Stimulated activated CD4-positive, alpha-beta T cell treated with anti-CD3 and anti-CD28 coated beads, Interleukin-4, amount 100 ng/mL, for 24 hours (primary cell): ENCODE measurements at places on chromosomes 2 and 18.

GRCh38 chr2:166180951-166181812 is 53.4 kb upstream of the SCN1A start:
- peak; percentile 6 for DNase-seq

GRCh38 chr2:150742094-150742493 is 254.6 kb upstream of the RND3 start:
- DNase-seq: no peak

DNA sequence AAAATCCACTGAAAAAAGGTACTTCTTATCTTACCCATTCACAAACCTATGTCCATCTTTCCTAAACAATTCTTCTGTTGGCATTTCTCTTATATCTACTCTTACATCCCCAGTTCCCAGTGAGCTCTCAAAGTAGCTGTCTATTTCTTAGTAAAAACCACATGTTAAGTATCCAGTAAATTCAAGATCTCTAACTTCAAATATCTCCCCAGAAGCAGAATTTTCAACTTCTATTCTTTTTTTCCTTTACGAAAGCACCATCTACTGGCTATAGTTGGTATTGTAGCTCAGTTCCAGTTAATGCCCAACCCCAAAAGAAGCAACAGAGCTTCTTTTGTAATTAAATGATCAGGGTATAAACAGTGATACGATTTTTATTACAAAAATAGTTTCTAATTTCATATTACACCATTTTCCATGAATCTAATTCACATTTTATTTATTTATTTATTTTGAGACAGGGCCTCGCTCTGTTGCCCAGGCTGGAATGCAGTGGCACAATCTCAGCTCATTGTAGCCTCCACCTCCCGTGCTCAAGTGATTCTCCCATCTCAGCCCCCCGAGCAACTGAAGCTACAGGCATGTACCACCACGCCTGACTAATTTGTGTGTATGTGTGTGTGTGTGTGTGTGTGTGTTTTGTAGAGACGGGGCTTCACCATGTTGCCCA is 28.5 kb downstream of the HRH4 start:
- peak; percentile 13 for DNase-seq

GRCh38 chr18:60508108-60508507 is 135.5 kb upstream of the MC4R start:
- no peak for DNase-seq

DNA sequence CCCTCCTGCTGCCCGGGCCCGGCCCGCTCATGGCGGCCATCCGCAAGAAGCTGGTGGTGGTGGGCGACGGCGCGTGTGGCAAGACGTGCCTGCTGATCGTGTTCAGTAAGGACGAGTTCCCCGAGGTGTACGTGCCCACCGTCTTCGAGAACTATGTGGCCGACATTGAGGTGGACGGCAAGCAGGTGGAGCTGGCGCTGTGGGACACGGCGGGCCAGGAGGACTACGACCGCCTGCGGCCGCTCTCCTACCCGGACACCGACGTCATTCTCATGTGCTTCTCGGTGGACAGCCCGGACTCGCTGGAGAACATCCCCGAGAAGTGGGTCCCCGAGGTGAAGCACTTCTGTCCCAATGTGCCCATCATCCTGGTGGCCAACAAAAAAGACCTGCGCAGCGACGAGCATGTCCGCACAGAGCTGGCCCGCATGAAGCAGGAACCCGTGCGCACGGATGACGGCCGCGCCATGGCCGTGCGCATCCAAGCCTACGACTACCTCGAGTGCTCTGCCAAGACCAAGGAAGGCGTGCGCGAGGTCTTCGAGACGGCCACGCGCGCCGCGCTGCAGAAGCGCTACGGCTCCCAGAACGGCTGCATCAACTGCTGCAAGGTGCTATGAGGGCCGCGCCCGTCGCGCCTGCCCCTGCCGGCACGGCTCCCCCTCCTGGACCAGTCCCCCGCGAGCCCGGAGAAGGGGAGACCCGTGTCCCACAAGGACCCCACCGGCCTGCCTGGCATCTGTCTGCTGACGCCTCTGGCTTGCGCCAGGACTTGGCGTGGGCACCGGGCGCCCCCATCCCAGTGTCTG is 767 bp downstream of the RHOB start:
- DNase-seq: peak; percentile 20

GRCh38 chr18:34548120-34548972 is 161.8 kb upstream of the DTNA start:
- DNase-seq: no peak

- no peak for DNase-seq
Measured at GRCh38 chr2:155727187-155727895, 605.2 kb downstream of the NR4A2 start.

DNA sequence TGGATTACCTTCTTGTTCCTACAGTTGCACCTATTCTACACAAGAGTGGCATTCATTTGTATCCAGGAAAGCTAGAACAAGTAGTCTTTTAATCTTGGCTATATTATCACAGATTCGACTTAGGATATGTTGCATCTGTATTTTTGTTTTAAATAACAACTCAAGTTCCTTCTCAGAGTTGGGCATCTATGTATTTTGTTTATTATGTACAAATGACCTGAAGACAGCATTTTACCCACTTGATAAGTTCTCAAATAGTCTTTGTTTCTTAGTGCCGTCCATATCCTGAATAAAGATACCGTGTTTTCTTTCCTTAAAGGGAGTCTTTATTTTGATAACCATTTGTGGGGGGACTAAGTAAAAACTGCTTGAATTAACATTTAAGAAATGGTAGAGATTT is 2.9 kb downstream of the ITPRID2 start:
- no peak for DNase-seq

- DNase-seq: no peak
Measured at GRCh38 chr2:82344670-82345069, 2040.1 kb upstream of the LRRTM1 start.

- DNase-seq: no peak
Measured at GRCh38 chr2:134783912-134784311, 54.5 kb upstream of the ACMSD start.

DNA sequence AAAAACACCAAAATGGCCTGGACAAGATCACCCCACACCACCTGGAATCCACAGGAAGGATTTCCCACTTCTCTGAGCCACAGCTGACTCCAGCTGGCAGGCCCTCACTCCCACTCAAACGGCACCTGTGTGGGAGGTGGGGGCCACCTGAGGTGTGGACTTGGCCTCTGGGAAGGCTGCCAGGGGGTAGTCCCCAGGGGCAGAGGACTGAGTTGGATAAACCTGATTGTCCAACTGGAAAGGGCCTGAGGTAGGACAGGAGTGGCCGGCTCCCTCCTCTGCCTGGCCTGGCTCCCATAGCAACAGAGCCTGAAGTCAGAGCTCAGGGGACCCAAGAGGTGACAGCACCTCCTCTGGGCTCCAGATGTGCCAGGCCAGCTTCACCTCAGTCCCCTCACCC is 300.2 kb downstream of the CELF4 start:
- no peak for DNase-seq

- no peak for DNase-seq
Measured at GRCh38 chr2:96341641-96342040, 6.1 kb downstream of the NCAPH start.

GRCh38 chr2:86238354-86238753 is 39.1 kb downstream of the MRPL35 start:
- DNase-seq: peak; percentile 62

DNA sequence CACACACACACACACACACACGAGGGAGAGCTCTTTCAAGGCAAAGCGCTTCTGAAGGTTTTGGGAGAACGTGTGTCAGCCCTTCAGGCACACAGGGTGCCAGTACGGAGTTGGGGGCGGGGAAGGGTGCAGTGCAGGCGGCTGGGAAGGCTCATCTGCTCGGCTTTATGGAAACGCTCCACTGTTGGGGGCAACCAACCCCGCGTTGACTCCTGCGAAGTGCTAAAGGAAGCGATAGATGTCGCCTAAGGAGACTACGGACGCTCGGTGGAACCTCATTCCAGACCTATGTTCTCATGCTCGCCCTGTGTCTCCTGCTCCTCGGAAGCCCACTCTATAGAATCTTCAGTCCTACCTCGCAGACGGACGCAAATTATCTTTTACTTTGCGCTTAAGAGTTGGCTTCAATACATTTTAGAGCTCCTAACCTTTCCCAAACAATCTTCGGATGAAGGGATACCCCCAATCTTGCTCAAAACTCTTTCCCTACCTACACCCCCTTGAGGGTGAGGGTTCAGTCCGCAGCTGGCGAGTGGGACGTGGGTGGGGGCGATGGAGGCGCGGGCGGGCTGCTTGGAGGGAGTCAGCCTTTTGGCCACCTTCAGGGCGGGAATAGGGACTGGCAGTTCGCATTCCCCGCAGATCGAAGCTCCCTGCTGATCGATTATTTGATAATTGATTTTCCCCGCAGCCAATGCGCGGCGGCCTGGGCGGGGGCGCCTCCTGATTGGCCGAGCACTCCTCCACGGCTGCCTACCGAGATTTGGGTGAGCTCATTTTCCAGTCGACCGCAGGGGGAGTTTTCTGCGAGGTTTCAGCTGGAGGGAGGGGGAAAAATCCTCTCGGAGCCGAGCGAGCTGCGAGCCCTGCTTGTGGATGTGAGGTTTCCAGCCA is 1.9 kb upstream of the MEIS1 start:
- DNase-seq: no peak

GRCh38 chr2:63055226-63056106 is 4.8 kb downstream of the OTX1 start:
- DNase-seq: no peak

GRCh38 chr18:2471523-2471922 is 99.8 kb downstream of the METTL4 start:
- DNase-seq: no peak

- no peak for DNase-seq
Measured at GRCh38 chr2:156320486-156321098, 11.9 kb downstream of the NR4A2 start.

DNA sequence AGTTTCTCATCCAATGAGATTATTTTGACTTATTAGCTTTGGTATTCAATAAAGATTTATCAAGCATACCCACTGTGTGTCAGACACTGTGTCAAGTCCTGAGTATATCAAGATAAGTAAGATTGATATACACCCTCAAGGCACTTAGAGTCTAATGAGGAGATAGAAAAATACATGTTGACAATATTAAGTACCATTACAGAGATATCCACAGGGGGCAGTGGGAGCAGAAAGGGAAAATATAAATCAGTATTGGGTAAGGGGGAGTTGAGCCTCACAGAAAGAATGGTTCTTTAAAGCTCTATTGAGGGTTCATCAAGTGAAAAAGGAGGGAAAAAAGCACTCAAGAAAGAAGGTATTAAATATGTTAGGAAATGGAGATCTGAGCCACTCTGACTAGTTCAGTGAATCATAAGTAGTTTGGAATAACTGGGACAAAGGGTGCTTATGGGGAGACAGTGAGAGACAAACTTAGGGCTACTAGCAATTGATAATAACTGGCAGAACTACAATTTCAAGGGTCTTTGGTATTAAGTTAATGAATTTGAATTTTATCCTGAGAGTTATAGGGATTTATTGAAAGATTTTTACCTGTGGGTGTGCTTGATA is 45.5 kb upstream of the SLC8A1 start:
- no peak for DNase-seq

GRCh38 chr18:63258749-63259566 is 60.6 kb downstream of the BCL2 start:
- DNase-seq: no peak

DNA sequence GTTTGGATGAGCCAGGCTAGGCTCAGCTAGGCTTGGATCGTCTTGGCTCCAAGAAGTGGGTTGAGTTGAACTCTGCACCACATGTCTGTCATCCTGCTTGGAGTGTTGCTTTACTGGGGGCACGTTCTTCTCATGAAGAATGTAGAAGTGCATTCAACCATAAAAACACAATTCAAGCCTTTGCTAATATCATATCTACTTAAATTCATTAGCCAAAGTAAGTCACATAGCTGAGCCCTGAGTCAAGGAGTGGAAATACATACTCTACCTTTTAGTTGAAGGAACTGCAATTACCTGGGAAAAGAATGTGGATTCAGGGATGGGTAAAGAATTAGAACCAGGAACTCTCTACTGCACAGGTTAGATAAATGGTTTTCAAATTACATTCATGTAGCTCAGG is 360.4 kb upstream of the KCNH7 start:
- DNase-seq: no peak

GRCh38 chr2:241213041-241213440 is 24.6 kb downstream of the ANO7 start:
- no peak for DNase-seq

- DNase-seq: no peak
Measured at GRCh38 chr18:76697441-76697901, 124.9 kb upstream of the ZNF236 start.

GRCh38 chr2:102453501-102453900 is 19.5 kb upstream of the SLC9A4 start:
- DNase-seq: no peak

GRCh38 chr2:63843093-63843492 is 1.4 kb downstream of the UGP2 start:
- no peak for DNase-seq

GRCh38 chr2:260507-261161 is 3.2 kb downstream of the SH3YL1 start:
- DNase-seq: no peak

DNA sequence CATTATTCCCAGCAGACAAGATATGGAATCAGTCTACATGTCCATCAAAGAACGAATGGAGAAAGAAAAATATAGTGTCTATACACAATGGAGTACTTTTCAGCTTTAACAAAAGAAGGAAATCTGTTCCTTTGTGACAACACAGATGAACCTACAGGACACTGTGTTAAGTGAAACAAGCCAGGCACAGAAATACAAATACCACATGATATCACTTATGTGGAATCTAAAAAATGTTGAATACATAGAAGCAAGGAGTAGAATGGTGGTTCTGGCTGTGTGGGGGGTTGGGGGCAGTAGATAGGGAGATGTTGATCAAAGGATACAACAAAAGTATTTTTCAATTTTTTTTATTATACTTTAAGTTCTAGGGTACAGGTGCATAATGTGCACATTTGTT is 347.7 kb upstream of the MAP2 start:
- no peak for DNase-seq

GRCh38 chr18:28574175-28574574 is 397.2 kb upstream of the CDH2 start:
- DNase-seq: no peak

DNA sequence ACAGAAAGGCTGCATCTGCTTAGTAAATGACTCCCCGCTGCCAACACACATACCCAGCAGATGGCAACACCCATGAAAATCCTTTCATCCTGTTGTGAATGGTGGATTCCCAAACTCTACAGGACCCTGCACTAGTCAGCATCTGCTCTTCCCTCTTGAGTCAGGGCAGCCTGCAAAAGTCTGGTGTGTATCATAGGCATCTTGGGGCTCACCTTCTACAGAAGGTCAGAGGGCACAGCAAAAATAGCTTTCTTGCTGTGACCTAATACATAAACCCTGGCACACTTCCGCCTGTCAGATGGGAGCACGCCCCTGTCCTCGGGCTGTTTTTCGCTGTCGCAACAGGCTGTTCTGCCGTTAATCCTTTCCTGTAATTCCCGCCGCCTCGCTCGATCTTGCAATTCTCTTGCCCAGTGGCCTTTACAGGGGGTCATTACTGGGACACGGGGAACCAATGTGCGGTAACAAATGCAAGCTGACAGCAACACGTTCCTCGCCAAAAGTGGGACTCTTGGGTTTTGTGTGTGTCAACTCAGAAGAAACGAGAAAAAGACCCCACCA is 19.9 kb upstream of the SCYGR1 start:
- DNase-seq: no peak

GRCh38 chr2:237791977-237792727 is 6.4 kb upstream of the RBM44 start:
- DNase-seq: no peak
